ENCODE measurements at places on chromosomes 1 and 21.

DNA sequence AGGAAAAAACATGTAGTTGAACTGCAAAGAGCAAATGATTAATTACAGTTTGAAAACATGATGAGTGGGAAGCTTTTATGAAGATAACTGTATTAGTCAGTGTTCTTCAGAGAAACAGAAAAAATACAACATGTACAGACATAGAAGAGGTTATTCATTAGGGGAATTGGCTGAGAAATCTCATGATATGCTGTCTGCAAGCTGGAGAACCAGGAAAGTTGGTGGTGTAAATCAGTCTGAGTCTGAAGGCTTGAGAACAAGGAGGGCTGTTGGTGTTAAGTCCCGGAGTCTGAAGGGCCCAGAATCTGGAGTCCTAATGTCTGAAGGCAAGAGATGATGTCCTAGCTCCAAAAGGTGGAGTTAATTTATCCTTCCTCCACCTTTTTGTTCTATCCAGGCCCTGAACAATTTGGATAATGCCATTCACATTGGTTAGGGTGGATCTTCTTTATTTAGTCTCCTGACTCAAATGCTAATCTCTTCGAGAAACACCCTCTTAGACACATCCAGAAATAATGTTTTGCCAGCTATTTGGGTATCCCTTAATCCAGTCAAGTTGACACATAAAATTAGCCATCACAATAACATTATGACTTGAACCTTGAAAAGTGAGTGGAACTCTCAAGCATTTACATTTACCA, 672.9 kb upstream of the PTBP2 start:
- no peak for DNase-seq

- DNase-seq, result no peak
Measured at GRCh38 chr1:53271446-53272090, 33.2 kb upstream of the MAGOH start.

DNA sequence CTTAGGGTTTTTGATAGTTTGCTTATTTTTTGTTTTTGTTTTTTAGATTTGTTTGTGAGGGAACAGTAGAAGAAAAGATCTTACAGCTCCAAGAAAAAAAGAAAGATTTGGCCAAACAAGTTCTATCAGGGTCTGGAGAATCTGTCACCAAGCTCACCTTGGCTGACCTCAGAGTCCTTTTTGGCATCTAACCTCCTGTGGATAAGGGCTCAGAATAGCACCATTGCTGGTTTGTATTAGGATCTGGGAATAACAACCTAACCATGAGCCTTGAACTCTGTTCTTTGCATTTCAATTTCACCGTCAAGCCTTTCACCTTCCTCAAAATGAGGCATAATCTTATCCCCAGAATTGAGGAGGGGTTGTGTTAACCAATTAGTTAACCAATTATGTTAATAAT, 20.2 kb downstream of the TRIM45 start:
- DNase-seq, result no peak

DNA sequence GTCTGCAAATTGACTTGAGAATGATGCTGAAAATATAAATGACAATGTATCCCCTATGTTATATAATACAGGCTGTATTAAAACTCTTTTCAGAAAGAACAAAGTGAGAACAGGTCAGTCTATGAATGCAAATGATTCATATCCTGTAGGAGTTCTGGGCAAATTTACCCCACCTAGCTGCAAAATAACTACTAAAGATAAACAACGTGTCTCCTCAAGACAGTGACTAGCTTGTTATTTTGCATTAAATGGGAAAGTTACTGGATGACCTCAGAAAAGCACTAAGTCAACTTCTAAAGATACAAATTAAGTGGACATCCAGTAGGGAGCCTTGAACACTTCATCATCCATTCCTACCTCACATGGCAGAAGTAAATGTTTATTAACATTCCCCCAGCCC, 11.1 kb downstream of the RNF19B start:
- no peak for DNase-seq

- no peak for DNase-seq
Measured at GRCh38 chr1:231986631-231987336, 360.2 kb downstream of the DISC1 start.

GRCh38 chr1:58885998-58886397, 102.2 kb upstream of the JUN start:
- DNase-seq, result no peak

- DNase-seq, result no peak
Measured at GRCh38 chr1:232422898-232423297, 207.0 kb downstream of the SIPA1L2 start.

- no peak for DNase-seq
Measured at GRCh38 chr1:1770102-1770501, 8.2 kb downstream of the NADK start.

DNA sequence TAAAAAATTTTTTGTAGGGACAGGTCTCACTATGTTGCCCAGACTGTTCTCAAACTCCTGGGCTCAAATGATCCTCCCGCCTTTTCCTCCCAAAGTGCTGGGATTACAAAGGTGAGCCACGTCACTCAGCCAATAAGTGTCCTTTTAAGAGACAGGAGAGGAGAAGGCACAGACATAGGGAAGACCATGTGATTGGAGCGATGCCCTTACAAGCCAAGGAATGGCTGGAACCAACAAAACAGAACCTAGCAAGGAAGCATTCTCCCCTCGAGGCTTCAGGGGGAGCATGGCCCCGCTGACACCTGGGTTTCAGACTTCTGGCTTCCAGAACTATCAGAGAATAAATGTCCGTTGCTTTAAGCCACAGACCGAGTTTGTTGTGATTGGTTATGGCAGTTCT, 37.0 kb downstream of the NDUFS5 start:
- DNase-seq, result no peak

DNA sequence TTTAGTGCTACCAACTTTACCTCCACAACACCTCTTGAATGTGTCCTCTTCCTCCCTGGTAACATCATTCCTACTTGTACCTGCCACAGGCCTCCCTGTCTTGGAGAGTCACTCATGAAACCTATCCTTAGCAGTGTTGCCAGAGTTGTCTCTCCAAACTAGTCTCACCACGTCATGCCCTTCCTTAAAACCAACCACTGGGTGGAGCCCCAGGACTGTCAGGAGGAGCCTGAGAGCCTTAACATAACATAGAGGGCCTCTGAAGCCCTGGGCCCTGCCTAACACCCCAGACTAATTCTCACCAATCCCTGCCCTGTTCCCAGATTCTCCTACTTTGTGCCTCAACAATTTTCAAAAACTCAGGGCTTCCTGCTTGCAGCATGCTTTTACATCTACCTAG, 65.3 kb downstream of the ZNF697 start:
- DNase-seq, result peak; percentile 17

GRCh38 chr1:24830680-24831272, 85.5 kb downstream of the CLIC4 start:
- DNase-seq, result peak; percentile 62

DNA sequence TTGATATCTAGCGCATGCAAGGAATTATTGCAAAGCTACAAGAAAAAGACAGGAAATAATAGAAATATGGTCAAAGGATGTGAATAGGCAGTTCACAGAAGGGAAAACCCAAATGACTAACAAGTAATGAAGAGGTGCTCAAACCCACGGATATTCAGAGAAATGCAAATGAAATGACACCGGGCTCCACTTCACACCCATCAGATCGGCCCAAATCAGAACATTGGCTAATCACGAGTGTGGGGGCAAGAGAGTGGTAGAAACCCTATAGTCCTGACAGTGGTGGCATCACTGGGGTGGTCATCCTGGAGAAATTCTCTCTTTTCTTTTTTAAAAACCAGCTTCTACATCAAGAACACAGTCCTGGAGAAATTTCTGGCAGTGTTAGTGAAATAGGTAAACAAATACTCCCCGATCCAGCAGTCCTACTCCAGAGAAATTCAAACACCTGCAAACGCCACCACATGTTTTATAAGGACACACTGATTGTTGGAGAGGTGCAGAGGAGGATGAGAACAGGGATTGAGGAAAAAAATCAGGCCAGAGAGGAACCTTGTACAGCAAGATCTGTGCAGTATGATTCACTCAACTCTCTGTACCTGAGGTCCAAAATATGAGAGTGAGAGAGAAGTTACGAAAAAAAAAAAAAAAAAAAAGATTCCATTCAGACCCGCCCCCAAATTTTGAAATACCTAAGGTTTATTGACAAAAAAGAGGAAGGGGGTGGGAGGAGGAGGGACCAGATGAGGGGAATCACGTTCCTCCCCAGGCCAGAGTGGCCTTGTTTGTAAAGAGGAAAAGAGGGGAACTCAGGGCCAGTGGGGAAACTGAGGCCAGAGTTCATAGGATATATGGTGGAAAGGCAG, 9.2 kb upstream of the TNFRSF1B start:
- no peak for DNase-seq

- no peak for DNase-seq
Measured at GRCh38 chr1:3988431-3988830, 88.4 kb upstream of the C1orf174 start.

GRCh38 chr21:27301220-27301619, 334.3 kb upstream of the ADAMTS5 start:
- no peak for DNase-seq

DNA sequence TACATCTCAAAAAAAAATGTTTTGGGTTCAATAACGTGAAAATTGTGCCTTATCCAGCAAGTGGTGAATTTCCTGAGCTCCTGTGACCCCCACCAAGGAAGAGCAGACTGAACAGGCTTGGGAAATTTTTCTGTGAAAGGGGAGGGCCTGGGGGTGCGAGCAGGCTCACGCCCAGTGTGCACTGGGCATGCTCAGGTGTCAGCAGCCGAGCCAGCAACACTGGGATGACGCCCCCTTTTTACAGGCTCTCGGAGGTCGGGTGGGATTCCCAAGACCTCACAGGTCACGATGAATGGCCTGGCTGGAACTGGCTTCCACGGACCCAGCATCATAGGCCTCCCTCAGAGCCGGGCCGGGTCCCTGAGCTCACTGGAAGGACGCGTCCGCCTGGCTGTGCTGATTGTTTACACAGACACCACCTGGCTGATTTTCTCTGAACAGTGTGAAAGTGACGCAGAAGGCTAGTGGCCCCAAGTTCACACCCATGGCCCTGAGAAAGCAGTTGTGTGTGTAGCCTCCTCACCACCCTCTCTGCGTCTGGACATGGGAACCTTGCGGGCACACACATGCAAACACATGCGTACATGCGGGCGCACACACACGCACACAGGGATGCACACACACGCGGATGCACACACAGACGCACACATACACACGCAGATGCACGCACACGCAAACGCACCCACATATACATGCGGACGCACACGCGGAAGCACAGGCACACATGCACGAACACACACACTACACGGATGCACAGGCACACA, 9.2 kb downstream of the CSTB start:
- no peak for DNase-seq

All from NCI-H1436 (cell line).